ENCODE measurements at places on chromosomes 6 and 20.

GRCh38 chr20:20167698-20168097, 115.4 kb downstream of the CFAP61 start:
- no peak for DNase-seq

GRCh38 chr6:40256831-40257230, 322.6 kb upstream of the MOCS1 start:
- DNase-seq = peak; percentile 3

GRCh38 chr6:38034274-38034914, 214.9 kb downstream of the ZFAND3 start:
- no peak for DNase-seq

DNA sequence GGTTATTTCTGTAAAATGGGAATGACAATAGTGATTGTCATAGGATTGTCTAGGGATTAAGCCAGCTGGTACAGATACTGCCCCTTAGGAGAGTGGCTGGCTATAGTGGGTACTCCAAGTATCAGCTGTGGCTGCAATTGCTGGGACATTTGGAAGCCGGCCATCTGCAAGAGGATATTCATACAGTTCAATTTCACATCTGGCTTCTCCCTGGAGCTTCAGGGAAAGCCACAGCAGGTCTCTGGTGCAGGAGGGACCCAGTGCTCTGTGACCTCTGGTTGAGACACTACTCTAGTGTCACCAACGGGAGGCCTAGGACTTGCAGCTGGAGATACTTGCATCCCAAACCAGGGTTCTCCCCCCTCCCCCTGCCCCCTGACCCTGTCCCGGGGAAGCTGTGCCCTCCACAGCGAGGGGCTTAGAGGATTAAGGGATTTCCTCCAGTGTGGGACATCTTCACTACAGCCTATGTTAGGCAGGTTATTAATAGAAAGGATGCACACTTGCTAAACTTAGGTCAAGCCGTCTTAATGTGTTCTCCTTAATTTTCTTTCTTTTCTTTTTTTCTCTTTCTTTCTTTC, 2.7 kb downstream of the SLC2A10 start:
- no peak for DNase-seq

DNA sequence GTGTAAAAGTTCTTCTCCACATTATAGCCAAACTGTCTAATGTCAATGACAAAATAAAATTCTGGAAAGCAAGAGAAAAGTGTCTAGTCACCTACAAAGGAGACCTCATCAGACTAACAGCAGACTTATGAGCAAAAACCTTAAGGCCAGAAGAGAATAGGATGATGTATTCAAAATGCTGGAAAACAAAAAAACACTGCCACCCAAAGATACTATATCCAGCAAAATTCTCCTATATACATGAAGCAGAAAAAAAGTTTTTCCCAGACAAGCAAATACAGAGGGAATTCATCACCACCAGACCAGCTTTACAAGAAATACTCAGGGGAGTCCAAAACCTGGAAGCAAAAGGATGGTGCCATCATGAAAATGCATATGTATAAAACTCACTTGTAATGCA, 755.6 kb upstream of the CITED2 start:
- no peak for DNase-seq

- no peak for DNase-seq
These were observed 215.8 kb upstream of the RREB1 start for GRCh38 chr6:6891949-6892461.

GRCh38 chr6:137362878-137363804, 131.1 kb downstream of the OLIG3 start:
- DNase-seq = no peak

- DNase-seq = no peak
These were observed 48.8 kb downstream of the LAMA4 start for GRCh38 chr6:112205427-112206109.

DNA sequence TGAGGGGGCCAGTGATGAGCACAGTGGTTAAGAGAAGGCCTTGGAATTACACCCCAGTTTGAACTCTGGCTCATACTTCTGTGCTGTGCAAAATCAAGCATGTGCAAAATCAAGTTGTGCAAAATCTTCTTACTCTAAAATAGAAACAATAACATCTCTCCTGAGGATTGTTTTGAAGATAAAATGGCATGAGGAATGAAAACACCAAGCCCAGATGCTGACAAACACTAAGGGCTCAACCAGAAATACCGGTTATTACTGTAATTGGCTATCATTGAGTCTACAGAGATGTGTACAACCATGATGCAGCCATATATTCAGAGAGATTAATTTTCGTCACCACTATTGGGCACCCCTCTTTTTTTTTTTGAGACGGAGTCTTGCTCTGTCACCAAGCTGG, 5.9 kb upstream of the BCAS1 start:
- no peak for DNase-seq

GRCh38 chr6:134282816-134283215, 35.1 kb downstream of the SGK1 start:
- no peak for DNase-seq

GRCh38 chr6:32189069-32189741, 797 bp downstream of the PBX2 start:
- no peak for DNase-seq

GRCh38 chr20:48298851-48299484, 513.7 kb upstream of the SULF2 start:
- peak; percentile 86 for DNase-seq

GRCh38 chr6:45732731-45733130, 282.9 kb downstream of the CLIC5 start:
- no peak for DNase-seq

GRCh38 chr20:31590717-31591225, 14.3 kb upstream of the ID1 start:
- DNase-seq = no peak

GRCh38 chr6:105424175-105424783, 21.4 kb upstream of the PREP start:
- peak; percentile 9 for DNase-seq

GRCh38 chr6:46032110-46032998, 16.7 kb upstream of the CLIC5 start:
- no peak for DNase-seq

GRCh38 chr6:170176898-170177771, 113.7 kb downstream of the DLL1 start:
- peak; percentile 62 for DNase-seq

DNA sequence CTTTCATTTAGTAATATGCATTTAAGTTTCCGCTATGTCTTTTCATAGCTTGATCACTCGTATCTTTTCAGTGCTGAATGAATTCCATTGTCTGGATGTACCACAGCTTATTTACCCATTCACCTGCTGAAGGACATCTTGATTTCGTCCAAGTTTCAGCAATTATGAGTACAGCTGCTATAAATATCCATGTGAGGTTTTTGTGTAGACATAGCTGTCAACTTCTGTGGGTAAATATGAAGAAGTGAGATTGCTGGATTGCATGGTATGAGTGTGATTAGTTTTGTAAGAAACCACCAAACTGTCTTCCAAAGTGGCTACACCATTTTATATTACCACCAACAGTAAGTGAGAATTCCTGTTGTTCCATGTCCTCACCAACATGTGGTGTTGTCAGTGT, 79.2 kb upstream of the STMND1 start:
- DNase-seq = no peak

- DNase-seq = no peak
These were observed 1.3 kb downstream of the SEC63 start for GRCh38 chr6:107956586-107957307.

GRCh38 chr6:167497428-167498056, 172.7 kb downstream of the TTLL2 start:
- DNase-seq = no peak

- peak; percentile 8 for DNase-seq
These were observed 32.6 kb downstream of the BMP6 start for GRCh38 chr6:7758456-7758855.

- no peak for DNase-seq
These were observed 1.5 kb downstream of the MAFB start for GRCh38 chr20:40687384-40688128.

- no peak for DNase-seq
These were observed 77.8 kb downstream of the BACH2 start for GRCh38 chr6:90218959-90219208.

- DNase-seq = no peak
These were observed 15.4 kb upstream of the TNFAIP3 start for GRCh38 chr6:137851669-137852068.

- no peak for DNase-seq
These were observed 15.1 kb upstream of the EDN1 start for GRCh38 chr6:12275107-12275506.

DNA sequence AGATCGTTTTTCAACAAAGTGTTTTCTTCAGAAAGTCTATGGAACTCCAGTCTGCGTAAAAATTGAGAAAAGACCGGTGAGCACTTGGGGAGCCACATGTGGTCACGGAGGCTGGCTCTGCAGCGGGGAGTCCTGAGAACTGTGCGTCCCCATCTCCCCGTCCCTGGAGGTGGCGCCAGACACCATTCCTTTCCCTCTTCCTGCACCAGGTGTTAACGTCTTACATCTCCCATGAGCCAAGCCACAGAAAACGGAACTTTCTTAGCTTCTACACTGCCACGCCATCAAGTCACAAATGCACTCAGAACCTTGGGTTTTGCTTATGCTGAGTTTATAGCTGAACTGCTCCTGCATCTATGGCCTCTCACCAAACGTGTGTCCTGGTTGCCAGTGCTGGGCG, 62.6 kb downstream of the GINS1 start:
- DNase-seq = no peak

GRCh38 chr6:94175465-94175864, 756.1 kb upstream of the EPHA7 start:
- no peak for DNase-seq

DNA sequence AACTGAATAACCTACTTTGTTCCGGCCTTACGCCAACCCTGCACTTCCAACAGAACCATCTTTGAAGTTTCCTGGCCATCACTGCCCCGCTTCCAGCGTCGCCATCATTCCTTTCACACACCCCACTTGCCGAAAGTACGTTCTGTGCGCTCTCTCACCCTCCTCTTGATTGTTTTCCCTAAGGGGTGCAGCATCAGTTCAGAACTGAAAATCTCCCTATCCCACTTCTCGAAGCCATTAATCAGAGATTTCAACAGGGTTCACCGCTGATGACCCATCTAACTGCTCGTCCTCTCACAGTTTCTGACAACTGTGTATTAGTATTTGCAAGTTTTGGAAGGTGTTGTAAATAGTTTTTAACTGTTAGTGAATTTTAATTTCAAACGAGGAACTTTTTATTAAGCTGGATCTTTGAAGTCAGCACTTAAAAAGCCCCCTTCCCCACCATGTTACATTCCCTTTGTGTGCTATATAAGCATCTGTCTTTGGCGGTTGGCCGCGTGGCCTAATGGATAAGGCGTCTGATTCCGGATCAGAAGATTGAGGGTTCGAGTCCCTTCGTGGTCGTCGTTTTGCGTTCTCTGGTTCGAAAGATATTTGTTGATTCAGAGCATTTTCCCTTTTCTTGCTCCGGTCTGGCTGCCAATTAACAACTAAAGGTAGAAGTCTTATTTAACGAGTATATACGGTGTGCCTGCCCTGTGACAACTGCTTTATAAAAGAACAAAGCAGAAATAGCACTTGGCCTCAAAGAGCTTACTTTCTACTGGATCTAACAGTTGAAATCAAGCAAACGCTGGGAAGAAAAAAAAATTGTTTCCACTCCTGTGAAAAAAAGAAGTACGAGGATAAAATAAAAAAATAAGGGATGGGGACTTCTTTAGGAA, 42.6 kb downstream of the TRIM27 start:
- peak; percentile 48 for DNase-seq

- DNase-seq = no peak
These were observed 407.9 kb upstream of the MAN1A1 start for GRCh38 chr6:119757467-119757866.

DNA sequence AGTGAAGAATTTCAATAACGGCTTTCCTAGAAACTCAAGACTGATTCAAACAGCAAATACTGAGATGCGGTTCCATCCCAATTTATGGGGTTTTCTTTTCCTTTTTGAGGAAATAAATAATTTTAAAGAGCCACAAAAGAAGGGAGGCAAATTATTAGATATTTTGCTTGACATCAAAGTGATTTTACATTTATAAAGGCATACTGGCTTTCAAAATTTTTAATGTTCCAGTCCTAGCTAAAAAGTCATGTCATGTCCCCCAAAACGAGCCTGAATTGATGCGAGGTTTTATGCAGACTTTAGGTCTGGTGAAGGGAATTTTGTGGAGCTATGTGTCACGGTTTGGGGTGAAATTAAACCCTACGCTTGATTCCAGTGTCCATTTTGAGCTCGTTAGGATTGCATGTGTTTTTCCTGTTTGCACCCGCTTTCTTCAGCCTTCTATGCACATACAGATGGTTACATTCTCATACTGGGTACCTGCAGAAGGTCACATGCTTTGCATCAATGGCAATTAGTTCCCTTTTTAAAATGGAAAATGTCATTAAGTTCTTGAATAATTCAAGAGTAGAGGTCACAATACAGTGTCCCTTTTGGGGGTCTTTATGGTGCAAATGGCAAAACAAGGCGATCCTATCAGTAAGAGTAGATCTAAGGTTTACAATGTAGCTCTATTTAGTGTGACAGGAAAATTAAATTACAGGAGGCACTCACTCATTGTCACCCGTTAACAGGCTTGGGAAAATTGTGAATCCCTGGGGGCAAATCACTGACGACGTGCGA, 17.3 kb downstream of the FOXA2 start:
- DNase-seq = no peak

DNA sequence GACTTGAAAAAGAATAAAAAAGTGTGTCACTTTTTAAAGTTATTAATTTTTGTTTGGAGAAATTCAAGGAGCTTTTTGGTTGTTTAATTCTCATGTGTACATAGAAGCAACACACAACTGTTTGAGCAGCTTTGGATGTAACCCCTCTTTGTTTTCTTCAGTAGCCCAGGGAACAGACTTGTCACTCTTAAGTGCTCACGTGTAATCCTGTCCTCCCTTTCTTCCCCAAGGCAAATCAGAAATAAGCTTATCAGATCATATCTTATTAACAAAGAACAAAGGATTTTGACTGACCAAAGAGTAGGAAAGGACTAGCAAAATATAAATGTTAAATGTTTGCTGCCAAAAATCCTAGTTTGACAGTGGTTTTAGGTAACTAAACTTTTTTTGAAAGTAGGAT, 7.3 kb upstream of the FLRT3 start:
- DNase-seq = no peak

GRCh38 chr20:46683668-46683938, 5.6 kb downstream of the TP53RK start:
- DNase-seq = no peak

DNA sequence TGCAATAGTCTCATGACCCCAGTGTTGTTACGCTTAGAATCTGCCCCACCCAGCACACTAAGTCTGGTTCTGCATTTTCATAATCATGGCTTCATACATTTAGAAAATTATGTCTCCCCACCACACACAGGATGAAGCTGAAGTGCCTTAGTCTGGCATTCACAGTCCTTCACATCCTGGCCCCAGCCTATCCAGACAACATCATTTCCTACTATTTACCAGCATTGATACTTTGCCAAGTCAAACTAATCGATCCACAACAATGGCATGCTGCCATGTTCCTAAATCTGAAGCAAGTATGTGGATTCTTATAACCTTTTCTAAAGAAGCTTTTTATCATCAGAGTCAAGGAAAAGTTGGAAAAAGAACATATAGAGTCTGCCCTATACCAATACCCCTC, 132.4 kb upstream of the FBXL4 start:
- no peak for DNase-seq

- DNase-seq = no peak
These were observed 30.5 kb downstream of the FOXO3 start for GRCh38 chr6:108591040-108591816.
